ENCODE measurements at places on chromosomes 6 and 20.

DNA sequence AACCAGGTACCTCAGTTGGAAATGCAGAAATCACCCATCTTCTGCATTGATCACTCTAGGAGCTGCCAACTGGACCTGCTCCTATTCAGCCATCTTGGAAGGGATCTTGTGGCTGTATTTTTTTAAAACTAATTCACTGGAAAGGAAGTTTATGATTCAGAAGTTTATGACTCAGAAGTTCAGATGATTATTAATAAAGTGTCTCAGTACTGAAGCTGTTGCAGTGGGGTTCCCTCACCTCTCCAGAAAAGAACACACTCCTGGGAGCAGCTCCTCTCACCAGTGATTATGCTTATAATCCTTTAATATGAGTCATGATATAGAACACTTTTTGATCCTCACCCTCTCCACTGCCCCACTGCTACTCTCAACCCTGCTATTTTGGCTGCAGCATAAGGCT lies 291.2 kb upstream of the HS3ST5 start:
- no peak for DNase-seq

GRCh38 chr6:3052481-3053230 lies 15.6 kb upstream of the RIPK1 start:
- no peak for DNase-seq

GRCh38 chr20:12659942-12660341 lies 348.8 kb upstream of the SPTLC3 start:
- no peak for DNase-seq

- DNase-seq, result no peak
Observed at GRCh38 chr6:14696367-14696766, 549.5 kb upstream of the JARID2 start.

All from COR-L47 (cell line).